ENCODE measurements at places on chromosomes 5 and 9. TPM values are rescaled to one million over a fixed set of nuclear protein-coding genes. Genes with fewer than 3 reads are reported as not detected.

DNA sequence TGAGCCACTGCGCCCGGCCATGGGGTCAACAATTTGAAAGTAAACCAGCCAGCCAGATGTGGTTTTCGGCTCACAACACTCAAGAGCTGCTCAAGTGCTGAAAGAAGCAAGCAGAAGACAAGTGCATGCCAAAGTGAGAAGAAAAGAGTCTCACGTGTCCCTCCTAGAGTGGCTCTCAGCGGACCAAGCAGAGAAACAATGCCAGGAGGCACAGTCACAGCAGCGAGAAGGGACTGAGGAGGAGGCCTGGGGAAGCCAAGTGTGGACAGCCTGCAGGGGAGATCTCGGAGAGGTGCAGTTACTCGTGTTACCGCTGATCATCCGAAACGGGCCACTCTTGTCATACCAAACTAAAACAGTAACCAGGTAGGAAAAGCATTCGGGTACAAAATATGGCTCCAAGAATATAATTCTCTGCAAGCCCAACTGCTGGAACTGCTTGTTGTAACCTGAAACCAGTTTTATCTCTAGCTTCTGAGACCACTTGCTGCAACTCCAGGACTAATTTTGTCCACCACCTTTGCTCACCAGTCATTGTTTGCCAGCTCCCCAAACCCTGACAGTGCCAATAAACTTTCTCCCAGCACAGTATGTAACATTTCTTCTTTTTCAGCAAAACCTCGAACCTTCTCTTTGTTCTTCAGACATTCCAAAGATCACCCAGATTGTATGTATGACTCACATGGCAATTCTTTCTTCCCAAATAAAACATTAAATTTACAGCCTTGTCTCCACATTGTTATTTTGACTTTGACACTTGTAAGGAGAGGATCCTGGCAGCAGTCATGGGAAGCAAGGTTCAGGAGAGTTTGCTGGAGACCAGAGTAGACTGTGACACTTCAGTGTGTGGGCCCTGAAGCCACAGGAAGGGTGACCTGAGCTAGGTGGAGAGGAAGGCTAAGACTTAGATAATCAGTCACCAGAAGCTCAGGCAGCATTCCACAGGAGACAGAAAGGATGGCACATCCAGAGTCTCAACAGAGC lies 6.3 kb downstream of the SLC35D2 start:
- H3K36me3 ChIP-seq = no peaks in the 10 kb centered on the region
- H3K27me3 ChIP-seq = no peaks in the 10 kb centered on the region
- no peak overlapping the region for H3K27ac ChIP-seq
- no peak overlapping the region for H3K4me3 ChIP-seq

DNA sequence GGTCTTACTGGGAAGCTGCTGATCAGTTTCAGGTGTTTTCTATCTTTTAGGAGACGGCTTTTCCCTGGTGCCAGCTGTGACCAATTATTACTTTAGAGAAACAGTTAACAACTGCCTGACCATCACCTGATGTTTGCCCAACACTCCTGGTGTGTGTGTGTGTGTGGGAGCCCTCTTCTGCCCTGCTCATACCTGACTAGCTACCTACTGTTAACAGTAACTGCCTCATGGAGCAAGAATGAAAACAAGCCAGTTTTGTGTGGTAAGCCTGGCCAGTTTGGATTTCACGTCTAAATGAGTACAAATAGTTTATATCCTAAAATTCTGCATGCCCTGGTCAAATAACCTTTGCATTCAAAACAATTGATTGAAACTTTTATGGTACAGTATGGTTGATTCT lies 46.1 kb upstream of the RIOK2 start:
- H3K4me3 ChIP-seq = no peak overlapping the region
- no peaks in the 10 kb centered on the region for H3K36me3 ChIP-seq
- peak overlapping the region; percentile 52 for H3K27ac ChIP-seq
- peaks cover 4% of the 10 kb centered on the region for H3K4me1 ChIP-seq
- DNase-seq = peak; percentile 70
- no peaks in the 10 kb centered on the region for H3K27me3 ChIP-seq

DNA sequence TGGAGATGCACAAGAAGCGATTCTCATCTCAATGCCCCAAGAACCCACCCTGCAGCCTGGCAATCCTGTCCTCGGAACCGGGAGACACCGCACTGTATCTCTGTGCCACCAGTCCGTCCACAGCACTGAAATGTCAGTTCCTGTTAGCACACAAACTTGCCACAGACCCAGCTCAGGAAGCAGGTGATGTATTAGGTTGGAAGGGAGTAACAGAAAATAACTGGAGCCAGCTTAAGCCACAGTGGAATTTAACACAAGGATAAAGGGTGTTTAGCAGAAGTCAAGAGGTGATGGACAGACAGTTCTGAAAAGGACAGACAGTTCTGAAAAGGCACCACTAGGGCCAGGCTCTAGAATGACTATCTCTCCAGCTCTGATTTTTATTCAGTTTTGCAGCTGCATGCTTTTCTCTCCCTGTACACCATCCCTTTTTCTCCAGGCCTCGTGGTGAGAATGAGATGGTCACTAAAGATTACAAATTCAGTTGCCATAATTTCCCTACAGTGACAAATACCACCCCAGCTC lies 114.4 kb downstream of the ANKRD18B start:
- DNase-seq = no peak
- H3K36me3 ChIP-seq = no peaks in the 10 kb centered on the region
- peaks cover 54% of the 10 kb centered on the region for H3K27me3 ChIP-seq
- no peak overlapping the region for H3K27ac ChIP-seq
- no peak overlapping the region for H3K4me3 ChIP-seq

- no peaks in the 10 kb centered on the region for H3K4me1 ChIP-seq
- no peaks in the 10 kb centered on the region for H3K36me3 ChIP-seq
- no peak for DNase-seq
- no peak overlapping the region for H3K4me3 ChIP-seq
- no peak overlapping the region for H3K27ac ChIP-seq
These were observed 153.5 kb upstream of the IQGAP2 start for GRCh38 chr5:76249621-76250020.

Gene MUSK
- 3.7 TPM for total RNA-seq

Gene FOCAD
- 25.5 TPM for total RNA-seq

Gene SHROOM1
- total RNA-seq = 24.2 TPM

Gene MEGF10
- total RNA-seq = 0.26 TPM

Gene SLC1A3
- 43.5 TPM for total RNA-seq

Gene DOCK2
- 65.4 TPM for total RNA-seq

Gene SYNPO
- total RNA-seq = 151 TPM

Measured in upper lobe of right lung (tissue), 1 donor.